Gastroesophageal sphincter (tissue), 4 donors: ENCODE measurements at places on chromosomes 5 and 9. TPM values are rescaled to one million over a fixed set of nuclear protein-coding genes. Genes with fewer than 3 reads are reported as not detected.

The KLF4 gene
- total RNA-seq, result 60.3 TPM

DNA sequence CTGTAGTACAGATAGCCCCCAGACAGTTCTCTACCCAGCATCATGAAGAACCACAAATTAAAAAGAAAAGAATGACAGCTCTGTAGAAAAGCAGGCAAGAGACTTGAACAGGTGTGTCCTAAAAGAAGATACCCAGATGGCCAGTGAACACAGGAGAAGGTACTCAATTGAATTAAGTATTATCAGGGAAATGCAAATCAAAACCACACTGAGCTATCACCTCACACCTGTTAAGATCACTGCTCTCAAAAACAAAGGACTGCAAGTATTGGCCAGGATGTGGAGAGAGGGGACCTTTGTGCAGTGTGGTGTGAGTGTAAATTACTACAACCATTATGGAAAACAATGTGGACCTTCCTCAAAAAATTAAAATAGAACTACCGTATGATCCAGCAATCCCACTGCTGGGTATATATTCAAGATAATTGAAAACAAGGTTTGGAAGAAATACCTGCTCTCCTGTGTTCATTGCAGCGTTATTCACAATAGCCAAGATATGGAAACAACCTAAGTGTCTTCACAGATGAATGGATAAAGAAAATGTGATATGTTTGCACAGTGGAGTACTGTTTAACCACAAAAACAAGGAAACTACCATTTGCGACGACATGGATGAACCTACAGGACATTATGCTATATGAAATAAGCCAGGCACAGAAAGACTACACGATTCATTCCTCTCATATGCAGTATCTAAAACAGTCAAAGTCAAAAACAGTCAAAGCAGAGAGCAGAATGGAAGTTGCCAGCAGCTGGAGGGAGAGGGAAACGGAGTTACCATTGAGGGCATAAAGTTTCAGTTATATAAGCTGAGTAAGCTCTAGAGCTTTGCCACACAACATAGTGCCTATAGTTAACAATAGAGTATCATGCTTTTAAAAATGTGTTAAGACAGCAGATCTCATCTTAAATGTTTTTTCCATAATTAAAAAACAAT lies 102.6 kb downstream of the WNK2 start:
- ATAC-seq, result no peak

The NIPAL4 gene
- 4.8 TPM for total RNA-seq

- no peak for ATAC-seq
These were observed 795.0 kb downstream of the DTWD2 start for GRCh38 chr5:118193194-118193905.

GRCh38 chr5:142785206-142785605 lies 15.0 kb downstream of the ARHGAP26 start:
- no peak for ATAC-seq

GRCh38 chr5:41869724-41870626 lies at the start of gene OXCT1:
TSS of gene OXCT1 (minus strand) at chr5:41870425. CDS start at chr5:41870358, 67 bp downstream.
- ATAC-seq, result peak; percentile 87

DNA sequence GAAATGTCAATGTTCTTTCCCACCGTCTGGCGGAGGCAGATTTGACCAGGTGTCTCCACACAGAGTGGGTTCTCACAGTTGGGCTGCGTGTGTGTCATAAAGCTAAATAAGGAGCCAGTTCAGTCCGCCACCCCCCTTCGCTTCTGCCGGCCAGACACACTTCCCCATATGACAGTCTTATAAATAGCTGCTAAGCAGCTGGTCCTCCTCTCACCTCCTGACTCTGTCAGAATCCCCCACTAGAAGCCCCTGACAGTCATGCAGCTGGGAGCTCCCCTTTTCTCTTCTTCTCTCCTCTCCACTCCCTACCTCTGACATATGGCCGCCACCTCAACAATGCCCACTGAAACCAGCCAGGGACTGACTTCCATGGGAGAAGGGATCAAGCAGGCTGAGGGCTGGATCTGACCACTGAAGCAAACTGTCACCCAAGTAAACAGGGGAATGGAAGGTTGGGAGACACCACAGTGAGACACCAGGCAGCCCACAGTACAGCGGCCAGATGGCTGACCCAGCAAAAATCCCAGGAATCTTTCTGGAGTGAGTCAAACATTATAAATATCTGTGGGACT lies 141.9 kb upstream of the EFNA5 start:
- no peak for ATAC-seq

The C5orf46 gene
- not detected for total RNA-seq

GRCh38 chr5:176816791-176817347 lies 6.5 kb downstream of the UNC5A start:
- ATAC-seq, result no peak

The LRRC19 gene
- total RNA-seq, result not detected

GRCh38 chr5:73170522-73170921 lies 2.5 kb upstream of the TMEM174 start:
- ATAC-seq, result no peak

DNA sequence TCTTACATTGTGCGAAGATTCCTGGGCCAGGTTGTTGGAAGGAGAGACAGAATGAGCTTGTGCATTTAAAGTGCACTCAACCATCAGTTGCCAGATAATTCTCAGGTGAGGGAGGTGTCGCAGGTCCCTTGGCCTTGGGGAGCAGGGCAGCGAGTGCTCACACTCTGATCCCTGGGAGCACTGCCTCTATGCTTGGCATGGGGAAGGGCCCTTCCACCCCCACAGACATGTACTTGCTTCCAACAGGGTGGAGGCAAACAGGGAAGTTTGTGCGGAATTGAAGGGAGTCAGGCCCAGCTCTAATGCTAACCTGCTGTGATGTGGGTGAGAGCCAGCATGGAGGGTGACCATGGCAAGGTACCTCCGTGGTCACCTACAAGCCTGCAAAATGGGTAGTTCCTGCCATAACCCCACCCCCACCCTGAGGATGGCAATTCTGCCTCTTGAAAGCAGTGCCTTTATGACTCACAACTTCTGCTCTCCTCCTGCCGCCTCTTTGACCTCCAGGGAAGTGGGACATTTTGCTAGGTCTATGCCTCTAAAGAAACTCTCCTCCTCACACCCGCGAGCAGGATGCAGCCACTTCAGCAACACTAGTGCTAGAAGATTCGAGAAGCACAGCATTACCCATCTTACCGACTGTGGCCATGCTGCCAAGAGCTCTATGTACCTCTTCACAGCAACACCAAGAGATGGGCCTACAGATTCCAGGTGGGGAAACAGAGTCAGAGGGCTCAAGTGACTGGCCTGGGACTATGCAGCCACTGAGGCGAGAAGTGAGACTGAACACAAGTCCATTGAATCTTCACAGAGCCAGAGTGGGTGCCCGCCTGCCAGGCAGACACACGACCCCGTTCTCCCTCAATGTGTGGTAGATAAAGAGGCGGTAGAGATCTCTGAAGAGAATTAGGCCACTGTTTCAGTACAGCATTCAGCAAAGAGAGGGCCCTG lies 22.1 kb upstream of the SLC25A51 start:
- ATAC-seq, result no peak

GRCh38 chr5:96026406-96027041 lies 64.9 kb upstream of the ELL2 start:
- ATAC-seq, result no peak

DNA sequence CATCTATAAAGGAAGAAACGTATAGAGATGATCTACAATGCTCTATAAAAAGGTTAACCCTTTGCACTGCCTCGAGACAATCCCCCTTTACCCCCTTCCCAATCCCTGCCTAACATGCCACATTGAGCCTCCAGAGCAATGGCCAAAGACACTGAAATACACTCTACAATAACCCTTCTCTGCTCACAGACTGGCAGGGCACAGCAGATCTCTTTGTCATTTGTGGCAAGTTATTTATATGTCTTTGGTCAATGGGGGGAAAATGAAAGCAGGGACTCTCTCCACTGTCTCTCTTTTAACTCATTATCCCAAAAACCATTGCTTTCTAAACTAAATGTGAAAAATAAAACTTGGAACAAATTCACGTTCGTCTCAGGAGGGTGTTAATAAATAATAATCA lies 51.7 kb downstream of the PTCH1 start:
- ATAC-seq, result no peak

DNA sequence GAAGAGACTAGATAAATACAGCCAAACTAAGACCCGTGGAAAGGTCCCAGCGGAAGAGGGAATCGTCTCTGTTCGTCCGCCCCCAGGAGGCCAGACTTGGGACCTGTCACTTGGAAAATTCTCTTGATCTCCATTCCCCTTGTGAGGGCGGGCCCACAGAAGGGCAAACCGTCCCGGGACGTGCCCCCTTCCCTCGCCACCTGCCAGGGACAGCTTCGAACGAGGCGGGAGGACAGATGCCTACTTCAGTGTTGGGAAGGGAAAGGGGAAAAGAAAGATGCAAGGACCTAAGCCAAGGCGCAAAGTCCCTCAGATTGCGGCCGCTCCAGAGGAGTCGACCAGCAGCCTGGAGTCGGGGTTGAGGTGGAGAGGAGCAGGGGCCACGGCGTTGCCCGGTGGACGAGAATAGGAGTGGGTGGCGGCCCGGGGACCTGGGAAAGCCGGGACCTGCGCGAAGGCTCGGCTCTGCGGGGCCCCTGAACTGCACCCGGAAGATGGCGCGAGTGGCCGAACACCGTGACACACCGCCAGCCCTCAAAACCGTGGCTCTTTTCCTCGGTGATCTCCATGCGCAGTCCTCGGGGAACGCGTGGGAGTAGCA lies 4.4 kb upstream of the EBF1 start:
- ATAC-seq, result no peak

- no peak for ATAC-seq
These were observed 55.0 kb downstream of the DCP2 start for GRCh38 chr5:113031557-113031956.

The XPA gene
- total RNA-seq, result 27.6 TPM

The SMIM33 gene
- total RNA-seq, result not detected

DNA sequence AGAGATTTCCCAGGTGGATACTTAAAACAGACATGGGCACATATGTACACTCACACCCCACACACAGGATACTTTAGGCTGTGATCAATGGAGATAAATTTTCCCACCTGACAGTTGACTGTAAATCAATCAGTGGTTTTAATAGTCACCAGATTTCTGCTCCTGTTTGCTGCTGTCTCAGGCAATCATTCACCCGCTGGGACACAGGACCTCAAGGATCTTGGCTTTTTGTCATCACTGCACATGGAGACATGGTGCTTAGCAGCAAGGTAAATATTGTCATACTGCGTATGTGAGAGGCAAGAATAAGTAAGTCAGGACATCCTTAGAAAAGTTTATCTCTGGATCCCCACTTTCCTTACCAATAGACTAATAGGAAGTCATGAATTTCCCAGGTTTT lies 60.8 kb upstream of the KLF9 start:
- no peak for ATAC-seq
